HS-27A (cell line): ENCODE measurements at places on chromosomes 16 and 17.

DNA sequence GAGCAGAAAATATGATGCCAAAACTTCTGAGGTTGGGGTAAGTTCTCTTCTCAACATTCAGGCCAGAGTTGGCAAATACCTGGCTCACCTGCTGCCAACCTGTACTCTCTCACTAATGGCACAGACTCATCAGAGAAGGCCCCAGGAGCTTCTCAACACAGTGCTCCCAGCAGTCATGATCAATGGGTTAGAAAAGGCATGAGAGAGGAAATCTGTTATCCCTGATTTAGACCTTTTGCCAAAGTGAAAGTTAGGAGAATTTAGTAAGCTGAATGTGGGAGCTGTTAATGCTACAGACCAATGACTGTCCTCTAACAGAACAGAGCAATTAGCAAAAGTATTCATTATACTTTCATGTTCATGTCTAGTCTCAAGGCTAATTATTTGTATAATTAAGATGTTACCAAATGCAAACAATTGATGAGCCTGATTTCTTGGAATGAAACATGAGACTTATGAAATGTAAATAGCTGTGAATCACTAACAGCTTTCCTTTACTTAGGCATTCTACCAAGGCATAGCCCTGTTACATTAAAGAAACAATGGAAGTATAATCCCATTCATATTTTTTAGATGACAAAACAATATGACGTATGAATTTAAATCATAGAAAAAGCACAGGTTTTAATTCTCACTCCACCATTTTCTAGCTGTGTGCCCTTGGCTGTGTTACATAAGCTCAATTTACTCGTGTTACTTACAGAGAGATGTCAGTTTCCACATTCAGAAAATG is 68.7 kb upstream of the MARCHF10 start:
- DNase-seq, result peak; percentile 9

GRCh38 chr16:2954656-2955381 is 9.3 kb upstream of the KREMEN2 start:
- no peak for DNase-seq

- no peak for DNase-seq
These were observed 22.1 kb downstream of the CRISPLD2 start for GRCh38 chr16:84841787-84842300.

DNA sequence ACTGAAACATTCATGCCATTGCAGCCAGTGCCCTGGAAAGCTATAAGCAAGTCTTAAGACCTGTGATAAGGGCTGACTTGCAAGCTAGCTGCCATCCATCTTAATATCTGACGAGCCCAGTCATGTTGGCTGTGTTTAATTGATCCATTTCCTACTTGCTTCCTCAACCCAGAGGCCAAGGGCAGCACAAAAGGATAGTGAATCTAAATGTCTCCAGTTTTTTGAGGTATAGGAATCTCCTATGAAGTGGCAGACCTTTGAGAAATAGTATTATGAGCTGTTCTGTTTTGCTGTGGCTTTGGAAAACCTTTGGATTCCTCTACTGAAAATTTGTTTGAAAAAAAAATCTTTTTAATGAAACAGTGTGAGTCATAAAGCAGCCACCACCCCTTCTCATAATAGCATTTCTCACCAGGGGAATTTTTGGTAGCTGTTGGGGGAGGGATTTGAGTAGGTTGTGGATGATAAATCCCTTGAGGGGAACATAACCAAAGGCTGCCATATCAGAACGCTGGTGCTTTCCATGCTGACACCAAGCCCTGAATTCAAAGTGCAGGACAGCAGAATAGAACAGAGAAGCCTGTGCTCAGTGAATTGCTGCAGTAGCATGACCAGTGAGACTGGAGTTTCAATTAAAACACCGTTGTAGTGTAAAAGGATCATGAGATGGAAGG is 12.9 kb downstream of the ZNRF1 start:
- DNase-seq, result peak; percentile 89

DNA sequence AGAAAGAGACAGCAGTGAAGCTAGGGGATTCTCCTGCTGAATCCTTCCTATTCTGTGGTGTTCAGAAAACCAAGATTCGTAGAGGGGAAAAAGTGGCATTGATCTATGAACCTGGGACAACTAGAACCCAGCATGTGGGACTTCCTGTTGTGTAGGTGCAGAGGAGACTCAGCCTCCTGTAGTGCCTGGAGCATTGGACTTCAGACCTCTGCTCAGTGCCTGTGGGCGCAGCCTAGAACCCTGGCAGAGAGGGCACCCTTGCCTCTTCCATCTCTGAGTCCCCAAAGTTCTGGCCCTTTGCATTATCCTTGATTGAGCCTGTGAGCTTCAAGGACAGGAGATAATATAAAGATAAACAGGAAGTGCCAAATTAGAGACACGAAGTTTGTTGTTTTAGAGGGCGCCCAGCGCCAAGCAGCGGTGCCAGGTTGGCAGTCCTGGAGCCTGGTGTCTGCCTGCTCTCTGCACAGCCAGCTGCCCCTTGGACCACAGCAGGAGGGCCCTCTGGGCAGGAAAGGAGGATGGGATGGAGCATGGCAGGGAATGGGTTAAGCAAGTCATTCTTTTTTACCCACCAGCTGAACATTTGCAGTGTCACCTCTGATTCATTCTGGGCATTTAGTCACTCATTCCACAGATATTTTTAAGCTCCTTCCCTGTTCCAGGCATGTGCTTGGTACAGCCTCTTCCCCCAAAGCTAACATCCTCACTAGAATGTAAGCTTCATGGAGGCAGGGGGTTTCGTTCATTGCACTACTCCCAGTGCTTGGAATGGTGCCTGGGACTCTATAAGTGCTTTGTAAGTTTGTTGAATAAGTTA is 11.9 kb upstream of the SP6 start:
- peak; percentile 82 for DNase-seq

DNA sequence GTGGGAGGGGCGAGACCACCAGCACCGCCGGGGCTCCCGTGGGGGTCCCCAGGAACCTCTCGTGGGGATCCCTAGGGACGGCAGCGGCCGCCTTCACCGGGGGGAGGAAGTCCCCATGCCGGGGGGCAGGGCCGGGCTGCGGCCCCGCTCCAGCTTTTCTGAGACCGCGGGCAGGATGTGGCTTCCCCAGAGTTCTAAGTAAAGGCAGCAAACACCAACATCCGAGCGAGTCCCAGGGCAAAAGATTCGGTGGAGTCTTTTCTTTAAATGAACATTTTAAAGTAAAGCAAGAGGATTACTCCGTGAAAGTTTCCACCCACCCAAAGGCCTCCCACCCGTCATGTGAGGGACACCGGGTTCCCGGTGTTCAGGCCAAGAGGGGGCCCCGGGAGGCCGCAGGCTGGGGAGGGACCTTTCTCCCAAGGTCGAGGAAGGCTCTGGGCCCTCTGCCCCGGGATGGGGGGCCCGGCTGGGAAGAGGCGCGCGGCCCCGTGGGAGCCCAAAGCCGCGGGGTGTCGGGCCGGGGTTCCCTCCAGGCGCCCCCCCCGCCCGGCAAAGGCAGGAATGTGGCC is 137.2 kb upstream of the RPH3AL start:
- no peak for DNase-seq

DNA sequence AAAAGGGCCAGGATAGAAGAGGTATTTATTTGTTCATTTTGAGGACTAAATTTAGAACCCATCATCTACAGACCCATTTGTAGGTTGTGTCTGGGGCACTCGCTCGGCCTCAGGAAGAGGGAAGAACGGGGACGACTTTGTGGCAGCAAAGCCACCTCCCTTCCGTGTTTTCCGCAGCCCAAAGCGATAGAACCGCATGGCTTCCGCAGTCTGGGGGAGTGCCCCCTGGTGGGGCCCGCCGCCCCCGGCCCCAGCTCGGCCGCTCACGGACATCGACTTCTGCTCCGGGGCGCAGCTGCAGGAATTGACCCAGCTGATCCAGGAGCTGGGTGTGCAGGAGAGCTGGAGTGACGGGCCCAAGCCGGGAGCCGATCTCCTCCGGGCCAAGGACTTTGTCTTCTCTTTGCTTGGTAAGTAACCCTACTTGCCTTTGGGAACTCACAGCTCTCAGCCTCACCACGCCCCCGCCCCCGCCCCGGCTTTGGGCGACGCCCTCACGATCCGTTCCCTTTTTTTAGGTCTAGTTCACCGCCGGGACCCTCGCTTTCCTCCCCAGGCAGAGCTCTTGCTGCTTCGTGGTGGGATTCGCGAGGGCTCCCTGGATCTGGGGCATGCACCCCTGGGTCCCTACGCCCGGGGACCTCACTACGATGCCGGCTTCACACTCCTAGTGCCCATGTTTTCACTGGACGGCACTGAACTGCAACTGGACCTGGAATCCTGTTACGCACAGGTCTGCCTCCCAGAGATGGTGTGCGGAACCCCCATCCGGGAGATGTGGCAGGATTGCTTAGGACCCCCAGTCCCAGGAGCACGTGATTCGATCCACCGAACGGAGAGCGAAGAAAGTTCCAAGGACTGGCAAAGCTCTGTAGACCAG is 681 bp downstream of the TMEM102 start:
- DNase-seq, result no peak

- no peak for DNase-seq
These were observed 43.8 kb downstream of the RMI2 start for GRCh38 chr16:11389083-11389482.

DNA sequence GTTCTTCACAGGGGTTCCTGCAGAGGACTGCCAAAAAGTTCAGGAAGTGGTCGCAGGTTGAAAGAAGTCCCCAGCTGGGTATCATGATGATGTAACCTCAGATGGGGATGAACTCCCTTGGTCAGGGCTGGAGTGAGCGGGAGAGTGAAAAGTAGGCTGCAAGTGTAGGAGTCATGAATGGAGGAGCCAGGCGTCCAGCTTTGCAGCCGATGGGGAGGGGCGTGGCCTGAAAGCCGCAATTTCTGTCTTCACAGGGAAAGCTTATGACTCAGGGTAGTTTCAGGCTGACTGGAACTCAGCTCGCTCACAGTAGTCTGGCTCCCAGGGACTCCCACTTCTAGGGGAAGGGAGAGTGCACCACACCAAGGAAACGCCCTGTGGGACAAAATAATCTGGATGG is 70.0 kb upstream of the HS3ST3A1 start:
- DNase-seq, result no peak

DNA sequence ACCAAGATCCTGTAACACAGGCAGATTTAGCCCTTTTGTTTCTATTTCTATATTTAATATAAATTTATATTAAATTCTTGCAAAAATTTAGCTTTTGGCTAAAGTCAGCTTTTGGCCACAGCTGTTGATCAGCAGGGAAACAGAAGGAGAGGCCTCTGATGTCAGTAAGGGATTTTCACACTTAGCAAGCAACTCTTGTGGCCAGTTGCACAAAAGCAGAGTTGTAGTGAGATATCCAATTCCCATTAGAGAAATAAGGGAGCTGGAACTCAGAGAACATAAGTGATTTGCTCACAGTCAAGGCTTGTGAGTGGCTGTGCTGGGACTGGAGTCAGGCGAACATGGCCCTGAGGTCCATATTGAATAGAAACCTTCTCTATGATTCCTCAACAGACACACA is 16.7 kb upstream of the HEATR6 start:
- no peak for DNase-seq

DNA sequence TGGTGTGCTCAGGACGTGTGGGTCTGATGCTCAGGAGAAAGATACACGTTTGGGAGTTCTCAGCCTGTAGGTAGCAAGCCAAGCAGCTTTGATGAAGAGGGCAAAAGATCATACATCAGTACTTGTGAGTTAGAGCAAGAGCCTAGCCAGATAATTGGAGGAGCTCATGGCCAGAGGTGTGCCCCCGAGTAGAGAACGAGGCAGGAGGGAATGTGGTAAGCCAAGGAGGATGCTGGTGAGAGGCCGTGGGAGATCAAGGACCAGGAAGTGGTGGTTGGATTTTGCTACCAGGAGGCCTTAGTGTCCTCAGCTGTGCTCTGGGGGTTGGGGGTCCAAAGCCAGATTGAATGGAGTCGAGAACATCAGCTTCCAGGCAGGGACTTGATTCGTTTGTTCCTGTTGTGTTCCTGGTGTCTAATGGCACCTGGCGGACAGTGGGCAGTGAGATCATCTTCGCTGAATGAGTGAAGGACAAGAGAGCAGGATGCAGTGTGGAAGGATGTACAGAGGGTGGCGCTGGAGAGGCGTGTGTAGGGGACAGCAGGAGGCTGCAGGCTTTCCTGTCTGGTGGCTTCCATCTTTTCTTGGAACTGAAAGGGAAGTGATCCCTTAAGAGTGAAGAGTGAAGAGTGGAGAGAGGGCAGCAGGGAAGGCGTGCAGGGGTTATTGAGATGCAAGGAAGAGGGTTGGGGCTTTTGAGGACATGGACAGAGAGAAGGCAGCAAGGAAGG is 11.6 kb downstream of the FBXL19 start:
- no peak for DNase-seq

- DNase-seq, result no peak
These were observed 18.4 kb downstream of the CMTM3 start for GRCh38 chr16:66622863-66623262.

GRCh38 chr16:83458612-83459011 is 349.2 kb upstream of the HSBP1 start:
- no peak for DNase-seq

DNA sequence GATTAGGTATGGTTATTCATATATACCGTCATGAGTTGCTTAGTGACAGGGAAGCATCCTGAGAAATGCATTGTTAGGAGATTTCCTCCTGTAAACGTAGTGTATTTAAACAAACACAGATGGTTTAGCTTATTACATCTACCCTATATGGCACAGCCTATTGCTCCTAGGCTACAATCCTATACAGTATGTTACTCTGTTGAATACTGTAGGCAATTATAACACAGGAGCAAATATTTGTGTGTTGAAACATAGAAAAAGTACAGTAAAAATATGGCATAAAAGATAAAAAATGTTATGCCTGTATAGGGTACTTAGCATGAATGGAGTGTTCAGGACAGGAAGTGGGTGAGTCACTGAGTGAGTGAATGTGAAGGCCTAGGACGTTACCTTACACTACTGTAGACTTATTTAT is 157.7 kb downstream of the CDH11 start:
- DNase-seq, result peak; percentile 4

GRCh38 chr17:74853669-74854068 is 6.0 kb downstream of the GRIN2C start:
- DNase-seq, result no peak
